Hematopoietic multipotent progenitor cell treated with erythropoietin and hydrocortisone succinate and interleukin-3 and kit ligand, for 17 days (in vitro differentiated cells): ENCODE measurements at places on chromosomes 1 and 21.

DNA sequence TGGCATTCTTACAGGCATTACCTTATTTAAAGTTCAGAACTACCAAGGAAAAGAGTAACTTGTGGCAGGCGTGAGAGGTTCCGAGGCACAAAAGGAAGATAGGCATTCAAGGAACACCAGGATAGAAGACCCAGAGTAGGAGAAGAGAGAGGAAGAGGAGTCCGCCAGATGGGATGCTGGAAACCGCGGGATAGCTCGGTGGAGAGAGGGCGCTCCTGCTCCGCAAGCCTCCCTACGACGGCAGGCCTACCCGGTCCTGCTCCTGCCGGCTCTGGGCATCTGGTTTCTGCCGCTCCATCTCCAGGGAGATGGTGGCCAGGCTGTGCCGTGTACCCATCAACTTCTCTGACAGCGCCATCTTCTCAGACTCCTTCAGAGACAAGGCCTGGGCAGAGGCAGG lies 5.4 kb upstream of the NBPF1 start:
- no peak for DNase-seq

DNA sequence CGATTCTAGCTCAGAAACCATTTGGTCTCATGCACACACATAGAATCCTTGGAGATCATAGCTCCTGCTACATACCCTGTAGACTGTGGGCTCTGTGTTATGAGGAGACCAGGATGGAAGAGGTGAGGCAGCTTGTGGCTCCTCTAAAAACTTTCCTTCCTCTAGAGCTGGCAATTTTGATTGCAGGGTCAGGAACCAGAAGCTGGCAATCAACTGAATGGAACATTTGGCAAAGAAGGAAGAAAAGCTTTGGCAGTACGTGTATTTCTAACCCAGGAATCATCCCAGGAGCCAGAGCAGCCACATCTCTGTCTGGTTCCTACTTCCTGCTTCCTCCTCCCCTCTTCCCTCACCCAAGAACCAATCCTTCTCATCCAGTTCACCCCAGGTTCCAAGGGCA lies 15.7 kb downstream of the PIK3C2B start:
- DNase-seq = no peak

- DNase-seq = no peak
Measured at GRCh38 chr1:76015478-76016103, 59.0 kb upstream of the ST6GALNAC3 start.

DNA sequence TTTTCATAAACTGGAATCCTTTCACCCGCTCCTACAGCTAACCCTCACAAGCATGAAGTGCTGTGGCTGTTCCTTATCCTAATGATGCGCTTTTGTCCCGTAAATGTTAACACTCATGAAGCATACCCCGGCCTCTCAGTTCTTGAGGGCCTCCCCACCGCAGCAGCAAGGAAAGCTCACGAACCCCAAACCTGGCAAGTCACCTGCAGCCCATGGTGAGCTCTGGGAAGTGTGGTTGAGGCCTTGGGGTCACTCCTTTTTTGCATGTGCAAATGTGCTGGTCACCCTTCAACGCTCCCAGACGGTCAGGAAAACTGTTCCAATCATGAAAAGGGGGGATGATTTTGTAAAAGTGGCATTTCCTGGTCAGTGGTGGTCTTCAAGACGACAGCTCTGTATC lies 124.6 kb downstream of the PRDM2 start:
- DNase-seq = no peak

DNA sequence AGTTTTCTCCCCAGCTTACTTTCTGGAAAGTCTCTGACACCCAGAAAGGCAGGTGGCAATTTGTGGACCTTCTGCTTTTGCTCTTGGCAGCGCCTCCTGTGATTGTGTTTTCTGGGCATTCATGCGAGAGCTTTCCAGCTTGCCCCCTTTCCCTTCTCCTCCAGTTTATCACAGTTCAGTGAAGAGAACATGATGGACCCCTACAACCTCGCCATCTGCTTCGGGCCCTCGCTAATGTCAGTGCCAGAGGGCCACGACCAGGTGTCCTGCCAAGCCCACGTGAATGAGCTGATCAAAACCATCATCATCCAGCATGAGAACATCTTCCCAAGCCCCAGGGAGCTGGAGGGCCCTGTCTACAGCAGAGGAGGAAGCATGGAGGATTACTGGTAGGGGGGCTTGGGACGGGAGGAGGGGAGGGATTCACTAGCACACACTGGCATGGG lies 24.3 kb upstream of the IKBKE start:
- no peak for DNase-seq

- DNase-seq = no peak
Measured at GRCh38 chr21:43303275-43304178, 123.4 kb downstream of the SIK1 start.

DNA sequence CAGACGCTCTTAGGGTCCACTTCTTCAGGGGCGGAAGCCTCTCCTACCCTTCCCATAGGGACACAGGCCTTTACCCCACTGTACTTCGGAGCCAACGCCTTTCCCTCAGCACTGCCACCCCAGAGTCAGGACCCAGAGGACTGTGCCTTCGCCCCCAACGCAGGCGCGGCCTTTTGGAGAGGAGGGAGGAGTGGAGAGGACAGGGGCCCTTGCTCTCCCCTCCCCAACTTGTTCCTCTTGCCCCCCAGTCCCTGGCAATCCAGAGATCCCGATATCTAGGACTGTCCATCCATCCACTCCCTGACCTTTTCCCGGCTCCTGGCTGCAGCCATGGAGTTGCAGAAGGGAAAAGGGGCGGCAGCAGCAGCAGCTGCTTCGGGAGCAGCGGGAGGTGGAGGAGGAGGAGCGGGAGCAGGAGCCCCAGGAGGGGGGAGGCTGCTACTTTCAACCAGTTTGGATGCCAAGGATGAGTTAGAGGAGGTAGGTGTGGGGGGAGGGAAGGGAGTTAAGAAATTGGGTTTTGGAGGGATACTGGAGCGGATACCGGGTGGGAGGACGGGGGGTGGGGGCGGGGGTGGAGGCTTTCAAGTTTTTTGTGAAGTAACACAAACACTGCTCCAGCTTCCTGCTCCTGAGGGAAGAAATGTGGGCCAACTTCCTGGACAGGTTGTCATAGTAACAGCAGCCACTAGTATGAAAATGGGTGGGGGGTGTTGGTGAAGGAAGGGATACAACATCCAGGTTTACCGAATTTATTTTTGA lies 636 bp downstream of the INTS3 start:
- no peak for DNase-seq

DNA sequence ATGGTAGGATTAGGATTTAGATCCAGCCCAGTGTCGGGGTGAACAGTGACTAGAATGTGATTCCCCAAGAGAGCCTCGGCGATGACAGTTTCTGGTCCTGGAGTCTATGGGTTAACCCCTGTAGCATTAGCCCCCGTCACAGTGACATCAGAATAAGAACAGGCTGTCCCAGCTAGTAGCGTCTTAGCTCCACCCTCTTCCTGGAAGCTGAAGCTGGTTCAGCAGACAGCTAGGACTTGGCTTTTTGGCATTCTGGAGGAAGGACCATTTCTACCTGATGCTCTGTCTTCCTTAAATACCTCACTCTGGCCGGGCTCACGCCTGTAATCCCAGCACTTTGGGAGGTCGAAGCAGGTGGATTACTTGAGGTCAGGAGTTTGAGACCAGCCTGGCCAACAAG lies 5.0 kb downstream of the NDUFS2 start:
- no peak for DNase-seq

DNA sequence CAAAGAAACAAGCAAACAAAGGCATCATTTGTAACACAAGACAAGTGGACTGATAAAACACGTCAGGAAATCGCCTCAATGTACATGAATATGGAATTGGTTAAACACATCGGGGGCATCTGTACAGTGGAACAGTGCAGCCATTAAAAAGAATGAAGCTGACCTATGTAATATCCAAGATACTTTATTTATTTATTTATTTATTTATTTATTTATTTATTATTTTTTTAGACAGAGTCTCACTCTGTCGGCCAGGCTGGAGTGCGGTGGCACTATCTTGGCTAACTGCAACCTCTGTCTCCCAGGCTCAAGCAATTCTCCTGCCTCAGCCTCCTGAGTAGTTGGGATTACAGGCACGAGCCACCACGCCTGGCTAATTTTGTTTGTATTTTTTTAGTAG lies 75.4 kb upstream of the SLC45A1 start:
- DNase-seq = no peak

DNA sequence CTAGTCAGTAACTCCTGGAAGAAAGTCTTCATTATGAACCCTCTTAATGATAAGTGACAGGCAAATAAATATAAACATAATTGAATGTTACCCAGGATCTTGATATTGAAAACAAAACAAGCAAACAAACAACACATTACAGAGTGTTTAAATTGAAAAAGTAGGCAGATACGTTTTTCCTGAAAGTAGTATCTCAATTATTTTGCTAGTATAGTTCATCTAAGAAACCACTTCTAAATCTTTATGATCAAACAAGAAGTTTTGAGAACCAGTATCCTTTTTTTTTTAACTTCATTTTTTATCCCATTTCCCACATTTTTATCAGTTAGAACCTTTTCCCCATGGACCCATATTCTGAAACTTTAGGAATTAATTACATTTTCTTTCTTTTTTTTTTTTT lies 3.7 kb upstream of the WDR47 start:
- DNase-seq = no peak

- no peak for DNase-seq
Measured at GRCh38 chr1:246587606-246588005, 21.4 kb downstream of the CNST start.

GRCh38 chr1:219172821-219173220 lies 857 bp upstream of the LYPLAL1 start:
- no peak for DNase-seq

- DNase-seq = no peak
Measured at GRCh38 chr1:225914947-225915346, 9.1 kb downstream of the PYCR2 start.

DNA sequence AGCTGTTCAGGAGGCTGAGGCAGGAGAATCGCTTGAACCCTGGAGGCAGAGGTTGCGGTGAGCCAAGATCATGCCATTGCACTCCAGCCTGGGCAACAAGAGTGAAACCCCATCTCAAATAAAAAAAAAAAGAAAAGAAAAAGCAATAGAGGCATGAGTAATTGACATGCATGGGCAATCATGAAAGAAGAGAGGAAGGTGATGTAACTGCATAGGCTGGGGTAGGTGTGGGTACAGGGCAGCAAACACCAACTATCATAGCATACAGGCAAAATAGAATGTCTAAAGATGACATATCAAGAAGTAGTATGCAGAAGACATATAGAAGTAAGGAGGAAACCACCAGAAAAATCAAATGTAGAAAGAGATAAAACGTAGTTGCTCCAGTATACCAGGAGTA lies 19.0 kb upstream of the MGST3 start:
- no peak for DNase-seq

DNA sequence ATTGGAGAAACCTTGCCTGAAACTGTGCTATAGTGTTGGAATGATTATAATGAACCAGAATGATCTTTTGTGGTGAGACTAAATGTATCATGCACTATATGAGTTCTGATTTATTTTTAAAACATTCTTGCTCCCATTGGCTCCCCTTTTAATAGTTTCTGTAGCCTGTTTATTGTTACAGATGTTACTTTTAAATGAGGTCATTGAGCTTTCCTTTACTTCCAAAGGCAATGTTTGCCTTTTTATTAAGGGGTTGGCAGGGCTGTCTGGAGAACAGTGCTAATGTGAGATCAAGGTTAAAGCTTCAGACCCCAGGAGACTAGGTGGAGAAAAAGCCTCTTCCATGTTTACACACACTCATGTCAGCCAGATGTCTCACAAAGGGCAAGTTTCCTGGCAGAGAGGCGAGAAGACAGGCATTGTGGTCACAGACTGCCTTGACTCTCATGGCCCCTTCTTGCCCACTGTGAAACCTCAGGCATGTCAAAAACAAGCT lies 120.6 kb upstream of the RAVER2 start:
- DNase-seq = no peak

DNA sequence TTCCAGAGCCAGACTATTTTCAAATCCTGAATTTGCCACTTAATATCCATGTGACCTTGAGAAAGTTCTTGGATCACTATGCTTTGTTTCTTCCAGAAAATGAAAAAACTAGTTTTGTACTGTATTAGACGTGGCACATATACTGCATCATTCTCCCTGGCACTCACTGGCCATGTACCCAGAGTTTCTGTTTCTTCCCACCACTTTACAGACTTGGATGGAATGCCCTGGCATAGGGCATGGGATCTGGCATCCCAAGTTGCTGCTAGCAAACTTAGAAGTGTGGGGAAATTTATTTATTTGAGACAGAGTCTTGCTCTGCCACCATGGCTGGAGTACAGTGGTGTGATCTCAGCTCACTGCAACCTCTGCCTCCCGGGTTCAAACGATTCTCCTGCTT lies 10.0 kb downstream of the KLF18 start:
- DNase-seq = no peak

DNA sequence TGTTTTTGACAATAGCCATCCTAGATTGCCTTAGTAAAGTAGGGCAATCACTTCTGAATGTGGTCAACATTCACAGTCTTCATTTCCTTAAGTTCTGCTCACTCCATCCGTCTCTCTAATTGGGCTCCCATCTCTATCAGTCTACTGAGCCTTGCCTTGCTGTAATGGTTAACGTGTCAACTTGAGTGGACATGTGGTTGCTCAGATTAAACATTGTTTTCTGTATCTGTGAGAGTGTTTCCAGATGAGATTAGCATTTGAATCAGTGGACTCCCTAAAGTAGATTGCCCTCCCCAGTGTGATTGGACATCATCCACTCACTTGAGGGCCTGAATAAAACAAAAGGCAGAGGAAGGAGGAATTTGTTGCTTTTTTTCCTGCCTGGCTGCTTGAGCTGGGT lies 26.4 kb downstream of the C1orf216 start:
- no peak for DNase-seq

- DNase-seq = no peak
Measured at GRCh38 chr1:37672136-37672870, 20.0 kb upstream of the CDCA8 start.

GRCh38 chr21:32356874-32357395 lies 35.9 kb downstream of the URB1 start:
- DNase-seq = no peak

GRCh38 chr1:113895098-113895497 lies 7.7 kb upstream of the BCL2L15 start:
- DNase-seq = no peak

GRCh38 chr21:30306884-30307283 lies 13.2 kb downstream of the KRTAP26-1 start:
- no peak for DNase-seq

GRCh38 chr21:27101523-27101922 lies 134.6 kb upstream of the ADAMTS5 start:
- no peak for DNase-seq

DNA sequence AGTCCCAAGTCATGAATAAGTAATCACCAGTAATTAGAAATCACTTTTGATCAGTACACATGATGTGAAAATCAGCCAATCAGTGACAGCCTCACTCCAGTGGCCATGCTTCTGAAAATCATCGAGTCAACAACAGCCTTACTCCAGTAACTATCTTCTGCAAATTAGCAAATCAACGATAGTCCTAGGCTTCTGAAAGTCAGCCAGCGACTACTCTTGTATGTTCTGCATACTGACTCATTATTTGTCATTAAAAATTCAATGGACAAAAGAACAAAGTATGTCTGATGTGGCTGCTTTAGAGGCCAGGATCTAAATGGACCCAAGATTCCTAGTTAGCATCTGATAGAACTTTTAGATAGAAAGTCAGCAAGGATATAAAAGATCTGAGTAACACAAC lies 102.5 kb downstream of the GPR52 start:
- DNase-seq = no peak
